ENCODE measurements at places on chromosomes 5 and 9. TPM values are rescaled to one million over a fixed set of nuclear protein-coding genes. Genes with fewer than 3 reads are reported as not detected.

Gene STPG3
- total RNA-seq, result not detected

Gene NXNL2
- 0.94 TPM for total RNA-seq

Gene TRIM41
- total RNA-seq, result 13.5 TPM

Gene PCDHGA4
- 21.6 TPM for total RNA-seq

Gene ALDH7A1
- total RNA-seq, result 64.2 TPM

Gene CD72
- total RNA-seq, result not detected

Gene ARHGEF37
- total RNA-seq, result 1.3 TPM

Gene VCP
- total RNA-seq, result 225 TPM

Gene ZDHHC11
- total RNA-seq, result 27.5 TPM

Measured in parietal lobe (tissue), 2 donors.